NCI-H1436 treated with DMSO at 0.1 percent for 48 hours (cell line): ENCODE measurements at places on chromosomes 12 and 14.

DNA sequence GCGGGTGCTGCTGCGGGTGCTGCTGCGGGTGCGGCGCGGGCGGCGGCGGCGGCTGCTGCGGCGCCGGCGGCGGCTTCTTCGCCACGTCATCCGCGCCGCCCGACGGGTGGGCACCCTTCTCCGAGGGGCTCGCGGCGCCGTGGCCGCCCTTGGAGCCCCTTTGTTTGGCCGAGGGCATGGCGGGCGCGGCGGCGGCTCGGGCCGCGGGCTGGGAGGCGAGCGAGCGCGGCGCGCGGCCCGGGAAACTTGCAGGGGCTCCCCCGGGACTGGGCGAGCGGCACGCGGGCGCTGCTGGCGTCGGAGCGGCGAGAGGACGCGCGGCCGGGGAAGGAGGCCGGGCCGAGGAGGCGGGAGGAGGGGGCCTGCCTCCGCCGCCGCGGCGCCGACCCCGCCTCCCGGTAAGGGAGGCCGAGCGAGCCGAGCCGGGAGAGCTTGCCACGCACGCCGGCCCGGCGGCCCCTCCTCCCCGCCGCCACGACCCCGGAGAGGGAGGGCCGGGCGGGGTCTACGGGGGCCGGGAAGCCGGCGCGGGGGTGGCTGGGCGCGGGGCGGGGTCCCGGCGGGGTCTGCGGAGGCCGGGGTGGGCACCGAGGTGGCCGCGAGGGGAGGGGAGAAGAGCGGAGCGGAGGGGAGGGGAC is at the start of gene CKAP4:
Gene CKAP4, minus strand, starts transcription at position 347 of the 638 bp plus-strand sequence. Its CDS starts 169 bp downstream, at position 178.
- no peak for DNase-seq

DNA sequence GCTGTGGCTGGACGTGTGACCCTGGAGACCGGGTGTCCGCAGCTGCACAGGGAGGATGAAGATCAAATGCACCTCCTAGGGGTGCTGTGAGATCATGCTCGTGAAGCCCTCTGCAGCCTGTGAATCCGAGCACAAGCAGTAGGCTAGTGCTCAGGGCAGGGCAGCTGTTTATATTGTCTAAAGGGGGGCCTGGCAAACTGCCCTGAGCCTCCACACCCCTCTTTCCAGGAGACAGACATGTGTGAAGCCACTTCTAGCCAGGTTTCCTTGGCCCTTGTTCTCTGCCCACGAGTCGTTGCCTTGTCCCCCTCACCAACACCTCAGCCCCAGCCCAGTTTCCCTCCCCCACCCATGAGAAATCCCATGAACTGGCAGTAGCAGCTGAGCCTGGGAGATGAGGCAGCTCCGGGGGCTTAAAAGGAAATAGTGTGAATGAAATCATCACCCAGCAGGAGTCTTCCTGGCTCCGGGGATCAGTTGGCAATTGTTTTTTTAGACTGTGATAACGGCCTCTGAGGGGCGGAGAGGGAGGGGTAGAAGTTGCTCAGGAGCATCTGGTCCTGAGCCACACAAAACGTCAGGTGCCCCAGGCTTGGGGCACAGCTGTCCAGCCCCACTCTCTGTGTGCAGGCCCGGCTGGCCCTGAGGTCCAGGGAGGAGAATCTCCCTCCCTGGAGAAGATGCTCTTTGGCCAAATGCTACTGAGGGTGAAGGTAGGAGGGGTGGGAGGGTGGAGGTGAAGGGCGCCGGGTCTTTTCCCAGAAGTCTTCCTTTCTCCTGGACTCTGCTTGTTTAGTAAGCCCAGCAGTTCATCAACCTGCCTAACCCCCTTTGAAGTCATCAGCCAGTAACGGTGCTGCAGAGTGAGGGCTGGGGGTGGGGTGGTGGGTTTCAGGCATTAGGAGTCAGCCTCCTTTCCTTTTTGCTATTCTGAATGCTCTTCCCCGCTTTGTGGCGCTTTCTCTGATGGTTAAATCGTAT is 4.0 kb downstream of the FGF6 start:
- no peak for DNase-seq

DNA sequence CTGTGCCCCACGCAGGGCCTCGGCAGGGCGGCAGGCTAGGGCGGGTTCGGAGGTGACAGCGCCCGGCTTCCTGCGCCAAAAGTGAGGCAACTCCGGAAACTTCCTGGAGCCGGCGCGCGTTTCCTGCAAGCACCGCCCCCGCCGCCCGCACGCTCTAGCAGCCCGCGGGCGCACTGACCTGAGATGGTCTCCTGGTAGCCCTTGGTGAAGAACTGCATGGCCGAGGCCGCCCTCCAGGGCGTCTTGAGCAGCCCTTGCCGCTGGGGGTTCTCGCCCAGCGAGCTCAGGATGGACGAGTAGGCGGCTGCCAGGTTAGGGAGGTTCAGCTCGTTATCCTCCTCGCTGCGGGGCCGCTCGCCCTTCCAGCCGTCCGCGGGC is 494 bp downstream of the GCH1 start:
- no peak for DNase-seq

DNA sequence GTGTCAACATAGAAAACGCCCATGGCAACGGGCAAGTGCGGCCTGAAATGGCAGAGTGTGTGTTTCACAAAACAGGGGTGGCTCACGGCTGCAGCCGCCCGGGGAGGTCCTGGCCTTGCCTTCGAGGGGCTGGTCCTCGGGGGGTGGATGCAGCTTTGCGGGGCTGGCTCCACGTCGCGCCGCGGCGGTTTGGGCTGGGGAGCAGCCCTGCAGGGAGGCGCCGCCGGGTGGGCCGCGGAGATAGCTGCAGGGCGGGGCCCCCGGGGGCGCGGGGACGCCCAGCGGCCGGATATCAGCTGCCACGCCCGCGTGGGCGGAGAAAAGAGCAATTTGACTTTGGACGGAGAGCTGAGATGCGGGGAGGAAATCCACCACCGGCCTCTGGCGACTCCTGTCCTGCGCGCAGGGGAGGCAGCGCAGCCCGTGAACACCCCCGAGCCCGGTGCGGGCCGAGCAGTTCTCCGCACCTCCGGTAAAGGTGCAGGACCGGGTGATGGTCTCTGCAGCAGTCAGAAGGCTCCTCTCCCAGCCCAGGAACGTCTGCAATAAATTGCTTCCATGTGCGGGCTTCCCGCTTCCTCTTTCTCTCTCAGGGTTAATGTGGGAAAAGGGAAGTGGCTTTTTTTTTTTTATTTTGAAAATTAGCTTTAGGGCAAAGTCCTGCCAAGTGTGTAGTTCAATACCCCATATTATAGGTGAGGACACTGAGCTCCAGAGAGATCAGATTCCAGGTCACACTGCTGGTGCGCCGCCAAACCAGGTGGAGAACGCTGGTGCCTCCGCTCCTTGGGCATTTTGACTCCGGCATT is 110.5 kb downstream of the ARF6 start:
- no peak for DNase-seq

- no peak for DNase-seq
Measured at GRCh38 chr12:106145539-106146447, 7.0 kb upstream of the NUAK1 start.

DNA sequence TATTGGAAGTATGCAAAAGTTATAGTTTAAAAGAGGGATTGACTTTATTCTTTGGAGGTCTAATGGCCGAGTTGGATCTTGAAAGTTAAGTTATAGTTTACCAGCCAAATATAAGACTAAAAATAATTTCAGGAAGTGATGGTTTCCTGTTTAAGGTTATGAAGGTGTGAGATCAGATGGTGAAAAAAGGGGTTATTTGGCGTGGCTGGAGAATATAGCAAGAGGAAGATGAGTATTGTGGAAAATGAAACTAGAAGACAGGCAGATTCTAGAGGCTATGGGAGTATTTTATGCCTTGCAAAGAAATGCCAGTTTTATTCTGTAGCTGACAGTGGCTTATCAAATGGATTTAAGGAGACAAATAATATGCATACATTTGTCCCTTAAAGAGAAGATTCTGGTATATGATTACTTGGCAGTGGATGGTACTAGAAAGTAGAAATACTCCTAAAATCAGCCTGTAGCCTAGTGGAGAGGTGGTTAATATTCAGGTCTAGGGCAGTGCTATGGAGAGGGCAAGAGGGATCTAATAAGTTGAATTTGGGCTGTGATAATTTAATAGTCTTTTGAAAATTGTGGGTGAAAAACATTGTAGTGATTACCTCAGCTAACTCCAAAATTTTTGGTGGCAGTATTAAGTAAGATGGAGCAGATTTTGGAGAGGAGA is 1091.8 kb upstream of the ATXN7L3B start:
- DNase-seq: no peak

DNA sequence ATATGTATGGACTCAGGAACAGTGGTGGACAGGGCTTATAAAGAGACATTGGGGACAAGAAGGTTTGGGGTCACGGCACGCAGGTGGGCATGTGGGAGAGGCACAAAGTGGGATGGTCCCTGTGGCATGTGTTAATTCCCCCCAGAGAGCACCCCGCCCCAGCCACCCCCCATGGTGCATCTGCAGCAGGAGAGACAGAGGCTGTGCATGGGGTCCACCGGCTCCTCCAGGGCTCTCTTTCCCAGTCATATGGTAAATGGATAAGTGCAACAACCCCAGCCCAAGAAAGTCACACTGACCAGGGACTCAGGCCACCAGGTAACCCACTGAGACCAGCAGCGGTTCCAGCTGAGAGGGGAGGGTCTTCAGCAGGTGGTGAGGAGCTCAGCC is 242.1 kb downstream of the BCL11B start:
- no peak for DNase-seq

GRCh38 chr12:88922816-88923215 is 342.5 kb upstream of the KITLG start:
- no peak for DNase-seq

DNA sequence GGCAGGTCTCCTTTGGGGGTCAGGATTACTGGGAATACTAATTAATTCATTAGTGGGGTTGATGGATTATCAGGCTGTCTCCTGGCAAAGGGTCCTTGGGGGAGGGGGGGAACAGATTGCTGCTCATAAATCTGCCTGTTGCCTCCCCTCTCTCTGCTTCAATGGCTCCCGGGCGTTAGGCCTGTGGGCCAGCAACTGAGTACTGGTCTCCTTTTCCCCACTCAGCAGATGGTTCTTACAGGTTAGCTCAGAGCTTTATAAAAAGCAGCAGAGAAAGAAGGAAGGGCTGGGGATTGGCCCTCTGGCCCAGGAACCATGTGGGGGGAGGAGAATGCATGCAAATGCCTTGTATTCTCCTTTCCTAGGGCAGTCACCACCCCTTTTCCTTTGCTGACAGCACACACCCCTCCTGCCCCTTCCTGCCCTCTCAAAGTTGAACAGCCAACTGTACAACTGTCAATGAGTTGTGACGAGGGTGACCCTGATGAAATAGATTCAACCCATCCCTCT is 2.3 kb upstream of the NEUROD4 start:
- no peak for DNase-seq

DNA sequence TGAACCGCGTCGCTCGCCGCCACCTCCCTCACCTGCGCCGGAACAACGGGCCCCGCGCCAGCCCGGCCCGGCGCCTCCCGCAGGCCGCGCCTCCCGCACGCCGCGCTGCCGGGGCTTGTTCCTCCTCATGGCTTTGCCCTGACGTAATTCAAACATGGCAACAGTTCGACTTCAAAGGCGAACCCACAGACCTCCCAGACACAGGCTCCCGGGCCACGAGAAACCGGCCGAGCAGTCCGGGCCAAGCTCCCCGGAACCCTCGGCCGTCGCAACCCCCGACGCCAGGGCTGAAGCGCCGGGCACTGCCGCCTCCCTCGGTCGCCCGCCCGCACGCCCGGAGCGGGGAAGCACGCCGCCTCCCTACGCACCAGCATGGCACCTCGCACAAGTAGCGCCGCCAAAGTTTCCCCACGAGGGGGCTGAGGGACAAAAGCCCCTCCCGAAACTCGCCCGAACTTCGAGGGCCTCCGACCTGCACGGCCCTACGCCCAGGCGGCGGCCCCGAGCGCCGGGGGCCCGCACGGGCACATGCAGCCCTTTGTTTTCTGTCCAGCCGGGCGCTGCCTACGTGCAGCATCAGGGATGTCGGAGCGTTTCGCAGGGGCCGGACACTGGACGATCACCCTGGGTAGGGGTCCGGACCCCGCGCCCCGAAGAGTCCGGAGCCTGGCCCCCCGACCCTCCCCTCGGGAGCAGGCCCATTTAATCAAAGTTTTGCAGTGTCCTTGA is 1.7 kb downstream of the SINHCAF start:
- no peak for DNase-seq

DNA sequence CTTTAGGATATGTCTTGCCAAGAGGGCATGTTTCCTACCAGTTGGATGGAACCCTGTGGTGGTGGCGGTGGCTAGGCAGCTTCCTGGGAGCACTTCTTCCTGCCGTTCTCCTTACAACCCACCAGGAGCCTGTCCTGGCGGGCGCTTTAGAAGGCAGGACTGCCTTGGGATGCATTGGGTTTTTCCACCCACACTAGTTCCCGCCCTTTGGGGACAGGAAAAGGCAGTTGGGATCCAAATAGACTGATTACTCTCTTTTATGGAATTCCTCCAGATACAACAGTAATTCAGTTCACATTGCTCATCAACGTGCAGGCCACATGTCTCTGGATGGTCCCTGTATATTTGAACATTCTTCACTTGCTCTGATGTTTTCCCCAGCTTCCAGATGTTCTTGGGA is 305.7 kb upstream of the SSTR1 start:
- no peak for DNase-seq
